ENCODE measurements at places on chromosomes 16 and 17. TPM values are rescaled to one million over a fixed set of nuclear protein-coding genes. Genes with fewer than 3 reads are reported as not detected.
A peak's percentile ranks its signal among the peaks of the same experiment; 100 is the strongest.

DNA sequence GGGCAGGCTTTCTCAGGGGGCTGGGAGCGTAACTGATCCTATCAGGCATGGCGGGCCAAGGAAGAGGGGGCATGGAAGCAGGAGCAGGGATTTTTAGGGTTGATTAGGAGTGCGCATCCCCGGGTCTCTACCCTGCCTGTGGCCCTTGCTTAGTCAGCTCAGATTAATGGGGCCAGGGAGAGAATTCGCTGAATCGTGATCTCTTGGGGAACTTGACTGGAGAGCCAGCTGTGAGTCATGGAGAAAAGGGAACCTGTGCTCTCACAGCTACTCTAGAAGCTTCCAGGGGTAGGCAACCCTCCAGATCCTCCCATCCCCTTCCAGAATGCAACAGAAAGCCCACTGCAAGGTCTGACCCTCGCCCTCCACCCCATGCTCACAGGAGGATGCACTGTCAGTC, 3.6 kb downstream of the FOXN1 start:
- DNase-seq, result no peak

- DNase-seq, result no peak
Measured at GRCh38 chr16:88341551-88342290, 41.0 kb upstream of the ZNF469 start.

GRCh38 chr16:23476289-23476688, 23.3 kb upstream of the COG7 start:
- no peak for DNase-seq

- no peak for DNase-seq
Measured at GRCh38 chr17:50961282-50962220, 95.4 kb upstream of the TOB1 start.

GRCh38 chr17:9258115-9259015, 237.1 kb downstream of the NTN1 start:
- DNase-seq, result no peak

DNA sequence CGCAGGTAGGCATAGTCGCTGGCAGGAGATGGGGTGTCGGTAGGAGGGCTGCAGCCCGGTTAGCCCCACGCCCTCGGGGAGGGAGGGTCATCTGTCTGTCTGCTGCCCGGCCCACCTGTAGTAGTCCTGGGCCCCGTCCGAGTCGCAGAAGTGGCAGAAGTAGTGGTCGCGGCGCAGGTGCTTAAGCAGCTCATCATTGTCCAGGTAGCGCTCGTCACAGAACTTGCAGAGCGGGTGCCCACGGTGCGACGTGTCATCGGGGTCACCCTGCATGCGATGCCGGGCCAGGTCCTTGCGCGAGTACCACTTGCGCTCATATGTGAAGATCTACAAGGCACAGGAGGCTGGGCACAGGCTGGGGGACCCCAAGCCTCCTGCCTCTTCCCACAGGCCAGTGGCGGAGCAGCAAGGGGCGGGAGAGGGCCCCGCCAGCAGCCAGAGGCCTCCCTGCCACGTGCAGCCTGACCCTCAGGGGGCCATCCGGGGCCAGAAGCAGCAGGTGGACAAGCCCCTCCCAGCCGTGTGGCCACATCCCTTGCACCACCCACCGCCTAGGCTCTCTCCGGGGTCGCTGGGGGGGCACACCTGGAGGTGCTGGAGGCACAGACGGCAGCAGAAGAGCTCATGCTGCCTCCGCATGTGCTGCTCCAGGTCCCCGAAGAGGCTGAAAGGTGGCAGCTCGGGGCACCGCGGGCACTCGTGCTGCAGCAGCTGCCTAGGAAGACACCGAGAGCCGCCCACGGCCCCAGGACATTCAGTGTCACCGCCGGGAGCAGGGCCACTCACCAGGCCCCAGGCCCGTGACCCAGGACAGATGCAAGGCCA, 7.0 kb downstream of the ZNF598 start:
- DNase-seq, result no peak

DNA sequence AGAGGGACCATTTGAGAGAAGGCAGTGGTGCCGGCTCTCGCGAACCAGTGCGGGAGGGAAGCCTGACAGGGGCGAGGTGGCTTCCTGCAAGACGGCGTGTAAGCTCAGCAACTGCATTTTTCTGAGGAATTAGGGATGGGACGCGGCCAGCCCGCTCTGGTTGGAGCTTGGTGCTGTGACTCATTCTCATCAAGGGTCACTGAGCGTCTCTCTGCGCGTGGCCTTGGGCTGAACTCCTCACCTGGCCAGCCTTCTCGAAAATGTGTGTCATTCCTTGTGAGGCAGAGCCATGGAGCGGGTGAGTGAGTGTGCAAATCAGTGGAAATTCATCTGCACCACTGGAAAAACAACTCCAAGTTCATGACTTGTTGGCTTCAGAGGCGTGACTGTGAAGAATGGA, 52.8 kb downstream of the NTN1 start:
- no peak for DNase-seq

- peak; percentile 44 for DNase-seq
Measured at GRCh38 chr17:50289991-50290702, 15.9 kb downstream of the TMEM92 start.

DNA sequence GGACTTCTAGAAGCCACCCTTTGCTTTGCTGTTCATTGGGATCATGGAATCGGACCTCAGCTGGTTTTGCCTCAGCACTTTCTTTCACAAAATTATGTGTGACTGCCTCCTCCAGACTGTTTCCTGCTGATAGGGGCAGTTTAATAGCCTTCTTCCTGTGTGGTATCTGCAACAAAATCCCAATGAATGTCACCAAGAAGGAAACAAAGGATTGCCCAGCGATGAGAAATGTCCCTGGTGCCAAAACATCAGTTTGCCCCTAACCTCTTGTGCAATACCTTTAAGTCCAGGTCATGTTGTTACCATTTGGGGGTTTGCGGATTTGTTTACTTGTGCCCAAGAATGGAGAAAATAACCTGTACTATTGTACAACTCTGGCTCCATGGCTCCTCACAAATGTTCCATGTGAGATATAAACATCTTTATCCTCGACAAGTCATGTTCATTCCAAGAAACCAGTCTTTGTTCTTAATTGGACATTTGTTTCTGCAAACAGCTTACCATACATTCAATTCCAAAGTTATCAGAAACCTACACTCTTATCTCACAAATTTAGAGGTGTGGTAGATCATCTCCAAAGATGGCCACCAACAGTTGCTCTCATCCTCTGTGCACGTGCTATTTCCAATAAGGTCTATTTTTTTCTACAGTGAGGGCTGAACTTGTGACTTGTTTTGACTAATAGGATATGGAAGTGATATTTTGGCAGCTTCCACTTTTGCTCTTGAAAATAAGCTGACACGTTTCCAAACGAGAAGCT, 14.8 kb downstream of the TAC4 start:
- DNase-seq, result no peak

- DNase-seq, result no peak
Measured at GRCh38 chr16:373848-374615, 3.7 kb upstream of the MRPL28 start.

DNA sequence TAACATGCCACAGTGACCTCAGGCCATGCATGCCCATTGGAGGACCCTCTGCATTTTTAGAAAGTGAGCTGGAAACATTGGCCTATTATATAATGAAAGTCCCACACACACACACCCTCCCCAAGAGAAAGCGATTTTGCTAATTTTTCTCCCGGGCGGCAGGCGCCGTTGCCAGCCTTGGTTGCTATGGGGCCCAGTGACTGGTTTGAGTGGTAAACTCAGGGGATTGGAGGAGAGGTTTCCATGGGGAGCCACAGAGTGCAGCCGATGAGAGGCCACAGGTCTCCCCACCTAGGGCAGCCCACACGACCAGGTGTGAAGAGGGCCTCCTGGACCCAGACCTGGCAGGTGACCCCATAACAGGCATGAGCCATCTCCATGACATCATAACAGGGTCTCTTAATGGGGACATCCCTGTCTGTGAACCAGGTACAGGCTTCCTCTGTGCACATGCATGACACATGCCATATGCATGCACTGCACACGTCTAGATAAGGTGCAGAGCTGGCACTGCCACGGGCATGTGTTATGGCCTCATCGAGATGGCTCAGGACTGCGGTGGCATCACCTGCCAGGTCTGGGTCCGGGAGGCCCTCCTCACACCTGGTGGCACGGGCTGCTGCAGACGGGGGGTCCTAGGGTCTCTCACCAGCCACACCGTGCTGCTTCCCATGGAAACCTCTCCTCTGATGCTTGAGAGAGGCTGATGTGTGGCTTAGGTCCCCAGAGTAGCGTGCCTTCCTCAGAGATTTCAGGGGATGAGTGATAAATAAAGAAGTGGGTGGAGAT, 144.1 kb downstream of the RBFOX3 start:
- no peak for DNase-seq

GRCh38 chr16:48284772-48285409, 37.6 kb upstream of the ABCC11 start:
- no peak for DNase-seq

GRCh38 chr17:75295201-75296158, 6.2 kb upstream of the SLC25A19 start:
- DNase-seq, result no peak

GRCh38 chr17:67606896-67607604, 110.7 kb upstream of the NOL11 start:
- DNase-seq, result no peak

DNA sequence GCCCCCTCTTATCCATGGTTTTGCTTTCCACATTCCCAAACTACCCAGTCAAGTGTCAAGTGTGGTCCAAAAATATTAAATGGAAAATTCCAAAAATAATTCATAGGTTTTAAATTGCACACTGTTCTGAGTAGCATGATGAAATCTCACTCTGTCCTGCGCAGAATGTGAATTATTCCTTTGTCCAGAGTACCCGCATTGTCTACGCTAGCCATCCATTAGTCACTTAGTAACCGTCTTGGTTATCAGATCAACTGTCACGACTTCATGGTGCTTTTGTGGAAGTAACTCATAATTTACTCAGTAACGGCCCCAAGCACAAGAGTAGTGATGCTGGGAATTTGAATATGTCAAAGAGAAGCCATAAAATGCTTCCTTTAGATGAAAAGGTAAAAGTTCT, 94.9 kb downstream of the SLC39A11 start:
- no peak for DNase-seq

DNA sequence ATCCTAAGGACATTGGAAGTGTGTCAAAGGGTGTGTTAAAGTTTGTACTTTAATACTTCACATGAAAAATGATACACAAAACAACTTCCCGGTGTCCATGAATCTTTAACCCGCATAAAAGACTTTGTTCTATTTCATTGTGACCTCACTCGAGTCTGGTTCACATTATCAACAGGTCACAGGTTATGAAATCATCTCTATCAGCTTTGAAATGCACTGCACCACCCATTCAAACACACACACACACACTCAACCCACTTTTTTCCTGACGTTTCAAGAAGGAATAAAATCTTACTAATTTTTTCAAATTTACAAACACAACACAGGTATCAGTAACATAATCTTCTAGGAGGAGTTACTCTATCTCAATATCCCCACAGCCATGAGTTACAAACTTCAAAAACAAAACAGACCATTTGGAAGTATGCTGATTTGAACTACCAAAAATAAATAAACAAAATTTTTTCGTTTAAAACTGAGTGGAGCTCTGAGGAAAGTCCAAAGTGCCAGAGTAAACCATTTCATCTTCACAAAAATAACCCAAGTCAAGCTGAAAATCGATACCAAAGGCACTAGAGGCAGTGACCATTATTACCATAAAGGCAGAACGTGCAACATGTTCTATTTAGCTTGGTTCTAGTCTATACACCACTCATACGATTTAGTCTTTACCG, 2.7 kb downstream of the ACOX1 start:
- no peak for DNase-seq

- DNase-seq, result no peak
Measured at GRCh38 chr16:49773534-49774475, 82.1 kb downstream of the ZNF423 start.

GRCh38 chr17:44335564-44335963, 9.5 kb upstream of the GRN start:
- no peak for DNase-seq

- no peak for DNase-seq
Measured at GRCh38 chr17:76083536-76084182, 4.7 kb downstream of the ZACN start.

DNA sequence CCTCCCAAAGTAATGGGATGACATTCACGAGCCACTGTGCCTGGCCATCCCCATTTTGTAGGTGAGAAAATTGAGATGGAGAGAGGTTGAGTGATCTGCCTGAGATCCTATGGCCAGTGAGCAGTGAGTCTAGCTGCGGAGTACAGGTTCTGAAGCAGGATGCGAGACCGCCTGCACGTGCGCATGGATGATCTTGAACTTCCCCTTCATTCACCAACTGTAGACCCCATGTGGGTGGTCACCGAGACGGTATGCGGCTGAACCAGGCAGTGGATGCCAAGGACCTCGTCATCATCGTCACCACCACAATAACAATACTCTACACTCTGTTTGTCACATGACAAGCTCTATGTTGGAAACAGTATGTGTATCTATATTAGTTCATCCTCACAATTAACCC, 6.2 kb upstream of the SPNS3 start:
- DNase-seq, result no peak

DNA sequence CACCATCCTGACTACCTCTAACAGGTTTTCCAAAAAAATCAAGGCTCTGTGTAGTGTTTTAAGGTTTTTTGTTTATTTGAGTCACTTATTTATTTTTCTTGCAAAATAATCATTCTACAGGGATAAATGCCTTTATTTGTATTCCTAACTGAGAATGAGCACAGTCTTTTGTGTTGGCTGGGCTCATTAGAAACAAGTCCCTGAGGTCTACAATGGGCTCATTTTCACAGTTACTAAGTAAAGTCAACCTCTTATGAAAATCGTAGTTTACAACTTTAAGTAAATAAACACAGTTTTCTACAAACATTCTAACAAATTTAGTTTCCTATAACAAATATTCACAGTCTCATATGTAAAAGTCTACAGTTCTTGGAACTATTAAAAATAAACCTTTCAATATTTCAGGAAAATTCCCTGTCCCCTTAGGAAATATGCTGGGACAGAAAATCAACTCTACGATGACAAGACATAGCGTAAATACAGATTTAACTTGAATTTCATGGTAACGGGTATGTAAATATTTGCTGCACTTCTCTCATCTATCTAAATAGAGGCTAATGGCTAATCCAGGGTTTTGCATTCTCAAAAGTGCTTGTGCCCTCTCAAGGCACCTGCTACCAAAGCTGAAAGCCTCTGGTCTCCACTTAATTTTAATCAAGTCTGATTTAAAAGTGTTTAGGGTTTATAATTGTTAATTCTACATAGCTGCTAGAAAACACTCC, 31.5 kb upstream of the CDH5 start:
- DNase-seq, result no peak

GRCh38 chr16:1258906-1259759, 3.3 kb downstream of the TPSD1 start:
- DNase-seq, result no peak

DNA sequence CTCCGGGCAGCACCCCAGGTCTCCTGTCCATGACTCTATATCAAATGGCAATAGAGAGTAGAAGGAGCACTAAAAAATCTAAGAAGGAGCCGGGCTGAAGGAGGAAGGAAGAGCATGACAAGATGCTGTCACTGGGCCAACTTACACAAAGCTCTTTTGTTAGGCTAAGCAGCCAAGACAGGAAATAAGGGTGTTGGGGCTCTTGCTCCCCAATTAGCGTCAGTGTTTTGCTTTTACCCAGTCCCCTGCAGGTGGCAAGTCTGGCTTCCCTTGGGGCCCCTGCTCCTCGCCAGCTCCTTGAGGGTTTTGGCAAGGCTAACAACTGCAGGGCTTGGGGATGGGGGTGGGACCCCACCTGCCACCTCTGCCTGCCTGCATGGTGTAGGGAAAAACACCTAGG, 120.5 kb downstream of the CCT6B start:
- DNase-seq, result no peak

The TMEM107 gene
- 20.9 TPM for polyA plus RNA-seq

The GINS3 gene
- polyA plus RNA-seq, result 14.4 TPM

The ARMC7 gene
- polyA plus RNA-seq, result 17.1 TPM

The DDX19B gene
- 35.8 TPM for polyA plus RNA-seq

The ALOX12 gene
- 2.4 TPM for polyA plus RNA-seq

The FNDC8 gene
- polyA plus RNA-seq, result 0.41 TPM

The PRSS53 gene
- 1.6 TPM for polyA plus RNA-seq

The TBC1D3B gene
- polyA plus RNA-seq, result 11.0 TPM

The FOXJ1 gene
- polyA plus RNA-seq, result 13.5 TPM

The FBXW10 gene
- polyA plus RNA-seq, result 0.78 TPM
